RPMI7951 (cell line): ENCODE measurements at places on chromosomes 7 and 10. TPM values are rescaled to one million over a fixed set of nuclear protein-coding genes. Genes with fewer than 3 reads are reported as not detected.

DNA sequence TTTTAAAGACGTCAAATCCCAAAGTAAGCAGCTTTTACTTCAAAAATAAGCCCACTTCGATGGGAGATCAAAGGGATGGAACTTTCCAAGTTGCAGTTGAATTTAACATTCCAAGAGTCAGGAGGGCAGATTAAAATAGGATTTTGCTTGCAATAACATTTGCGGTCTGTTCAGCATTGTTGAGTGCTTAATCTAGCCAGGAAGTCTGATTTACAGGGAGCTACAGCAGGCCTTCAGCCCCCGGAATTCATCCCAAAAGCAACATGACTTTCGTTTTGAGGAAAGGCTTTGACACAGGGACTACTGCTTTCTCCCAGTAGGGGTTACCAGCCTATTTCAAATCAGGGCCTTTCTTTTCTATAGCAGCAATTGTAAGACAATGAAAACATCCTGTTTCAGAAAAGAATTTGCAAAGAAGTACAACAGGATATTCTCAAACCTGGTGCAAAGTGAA is 279.6 kb upstream of the PITRM1 start:
- peak; percentile 99 for DNase-seq

- DNase-seq, result no peak
Measured at GRCh38 chr10:131003455-131003854, 308.1 kb downstream of the TCERG1L start.

DNA sequence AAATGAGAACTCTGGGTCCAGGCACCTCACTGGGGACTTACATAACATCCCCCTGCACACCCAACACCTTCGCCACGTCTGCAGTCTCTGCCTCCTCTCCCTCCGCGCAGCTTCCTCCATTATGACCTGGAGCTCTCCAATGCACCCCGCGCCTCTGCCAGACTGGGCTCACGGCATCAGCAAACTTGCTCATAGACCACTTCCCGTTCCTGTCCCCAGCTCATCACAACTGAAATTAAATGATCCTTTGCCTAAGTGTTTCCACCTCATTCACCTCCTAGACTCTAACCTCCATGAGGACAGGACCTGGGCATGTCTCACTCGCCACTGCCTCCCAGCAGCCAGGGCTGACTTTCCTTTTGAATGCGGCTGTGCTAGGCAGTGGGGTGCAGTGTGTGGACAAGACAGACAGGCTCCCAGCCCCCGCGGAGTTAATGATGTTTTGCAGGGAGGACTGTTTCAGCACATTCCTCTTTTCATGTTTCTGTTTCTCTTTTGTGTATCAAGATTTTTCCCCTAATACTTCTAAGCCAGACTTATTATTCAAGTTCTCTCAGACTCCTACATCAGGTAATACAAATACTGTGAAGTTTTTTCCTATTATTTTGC is 18.8 kb downstream of the CHST15 start:
- no peak for DNase-seq

- DNase-seq, result peak; percentile 54
Measured at GRCh38 chr7:132536654-132537395, 39.4 kb downstream of the PLXNA4 start.

DNA sequence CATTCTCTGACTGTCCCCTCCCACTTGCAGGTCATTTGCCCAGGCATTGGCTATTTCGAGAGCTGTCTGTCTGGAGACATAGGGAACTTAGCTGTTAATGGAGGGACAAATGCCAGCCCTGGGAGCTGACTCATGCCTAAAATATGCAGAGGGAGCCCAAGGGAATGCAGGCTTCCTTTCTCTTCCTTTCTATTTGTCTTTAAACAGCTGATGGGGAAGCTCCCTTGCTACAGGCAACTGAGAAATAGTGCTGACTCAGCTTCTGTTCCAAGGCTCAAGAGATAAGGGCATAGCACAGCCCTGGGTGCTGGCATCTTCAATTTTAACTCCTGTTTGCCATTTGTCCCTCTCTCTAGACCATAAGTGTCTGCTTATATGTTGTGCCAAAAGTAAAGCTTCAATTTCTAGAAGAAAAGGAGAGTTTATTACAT is 82.7 kb upstream of the C1GALT1 start:
- peak; percentile 98 for DNase-seq

DNA sequence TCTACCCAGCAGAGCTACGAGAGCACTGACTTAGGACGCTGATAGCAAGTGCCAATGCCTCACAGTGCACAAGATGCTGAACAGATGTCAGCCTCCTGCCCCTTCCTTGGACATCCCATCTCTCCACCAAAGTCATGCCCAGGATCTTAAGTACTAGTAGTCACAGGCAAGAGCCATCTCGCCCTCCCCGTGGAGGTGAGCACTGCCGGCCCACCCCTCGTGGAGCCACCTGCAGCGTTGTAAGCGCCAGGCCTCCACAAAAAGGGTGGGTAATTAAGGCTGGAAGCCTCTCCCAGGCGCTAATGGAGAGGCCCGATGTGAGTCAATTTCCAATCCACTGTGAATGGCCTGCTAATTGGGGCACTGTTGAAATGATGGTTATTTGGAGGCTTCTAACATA is 156.2 kb downstream of the GRID1 start:
- no peak for DNase-seq

DNA sequence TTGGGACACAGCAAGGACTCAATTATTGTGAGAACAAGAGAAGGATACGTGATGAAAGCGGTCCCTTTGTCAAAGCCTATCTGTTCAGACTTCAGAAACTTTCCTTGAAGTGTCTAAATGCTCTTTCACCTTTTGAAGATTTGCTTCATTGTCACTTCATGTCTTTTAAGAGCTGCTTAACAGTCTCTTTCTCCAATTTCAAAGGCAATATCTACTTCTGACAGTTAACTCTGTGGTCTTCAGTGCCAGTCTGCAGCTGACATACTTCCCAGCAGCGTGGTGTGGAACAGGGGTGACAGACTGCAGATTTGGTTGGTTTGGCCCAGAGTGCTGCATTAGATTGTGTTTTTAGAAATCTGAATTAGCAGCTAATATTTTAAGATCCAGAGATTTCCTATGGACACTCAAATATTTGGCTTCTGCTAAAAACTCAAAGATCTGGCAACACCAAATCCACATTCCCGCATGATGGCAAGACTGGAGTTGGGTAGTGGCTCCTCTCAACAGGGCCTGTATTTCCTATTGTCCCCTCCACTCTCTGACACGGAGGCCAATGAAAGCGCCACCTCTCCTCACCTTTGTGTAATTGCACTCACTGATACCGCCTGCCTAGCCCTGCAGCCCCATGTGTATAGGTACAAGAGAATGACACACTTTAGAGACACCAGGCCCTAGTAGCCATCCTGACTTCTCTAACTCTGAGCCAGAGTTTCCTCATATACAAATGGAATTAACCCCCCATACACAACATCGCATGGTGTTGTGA is 11.5 kb downstream of the SCRN1 start:
- no peak for DNase-seq

DNA sequence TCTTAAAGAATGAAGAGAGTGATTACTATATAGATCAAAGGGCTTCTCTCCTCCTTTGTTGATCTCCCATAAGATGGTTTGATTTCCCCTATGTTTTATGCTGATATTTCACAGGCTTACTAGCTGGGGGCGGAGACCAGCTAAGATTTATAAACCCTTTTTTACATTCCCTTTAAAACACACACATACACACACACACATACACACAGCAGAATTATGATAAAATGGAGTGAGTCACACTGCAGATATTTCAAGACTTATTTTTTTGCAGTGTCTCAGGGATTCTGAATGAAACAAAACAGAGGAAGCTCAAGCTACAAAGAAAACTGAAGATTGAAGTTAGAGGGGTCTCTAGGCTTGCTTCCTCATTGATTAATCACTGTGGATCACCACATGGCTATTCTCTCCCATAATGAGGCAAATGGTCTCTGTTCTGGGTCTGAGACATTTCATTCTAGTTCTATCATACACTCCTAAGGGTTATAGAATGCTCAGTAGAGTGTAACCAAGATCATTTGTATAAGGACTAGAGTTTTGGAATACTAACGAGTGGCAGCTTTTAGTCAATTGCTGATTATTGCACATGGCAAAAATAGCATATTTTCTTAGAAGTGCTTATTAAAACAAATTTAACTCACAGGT is 18.6 kb downstream of the INA start:
- DNase-seq, result peak; percentile 29

DNA sequence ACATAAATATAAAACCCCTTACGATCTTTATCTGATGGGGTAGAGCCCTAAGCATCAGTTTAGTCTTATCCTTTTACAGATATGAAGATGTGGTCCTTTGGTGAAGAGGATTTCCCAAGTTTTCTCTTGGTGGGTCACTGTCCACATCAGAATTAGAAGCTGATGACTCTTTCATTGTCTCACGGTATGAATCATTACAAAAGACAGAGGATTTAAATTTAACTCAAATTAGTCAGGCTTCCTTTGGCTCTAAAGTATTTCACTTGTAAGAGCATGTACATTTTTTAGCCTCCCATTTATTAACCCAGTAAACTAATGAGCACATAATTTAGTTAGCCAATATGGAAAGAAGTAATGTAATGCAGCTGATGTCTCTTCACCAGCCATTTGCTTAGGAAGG is 49.9 kb upstream of the TMEM26 start:
- DNase-seq, result no peak

DNA sequence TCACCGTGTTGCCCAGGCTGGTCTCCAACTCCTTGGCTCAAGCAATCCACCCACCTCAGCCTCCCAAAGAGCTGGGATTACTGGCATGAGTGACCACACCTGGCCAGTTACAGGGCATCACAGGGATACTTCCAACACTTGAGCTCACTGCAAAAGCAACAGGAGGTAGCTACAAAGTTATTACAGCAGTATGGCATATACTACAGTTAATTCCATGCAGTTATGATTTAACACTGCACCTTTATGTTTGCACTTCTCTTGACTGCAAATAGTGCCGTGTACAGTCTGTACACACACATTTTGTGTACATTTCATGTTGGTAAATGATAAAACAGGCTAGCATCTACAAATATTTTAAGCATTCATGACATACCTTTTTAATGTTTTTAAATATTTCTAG is 21.3 kb downstream of the SRPK2 start:
- DNase-seq, result no peak

- DNase-seq, result no peak
Measured at GRCh38 chr10:19676063-19676462, 140.2 kb upstream of the PLXDC2 start.

GRCh38 chr10:66349726-66350125 is 576.1 kb upstream of the LRRTM3 start:
- no peak for DNase-seq

Gene HMX2
- total RNA-seq, result 0.10 TPM in 1 of 2 replicates, not detected in the other

Gene VIPR2
- total RNA-seq, result not detected in 2 replicates

Gene PEX1
- total RNA-seq, result 11.6 and 13.2 TPM in 2 replicates

Gene SUGCT
- total RNA-seq, result 10.7 and 12.4 TPM in 2 replicates
